Naive thymus-derived CD8-positive, alpha-beta T cell (primary cell): ENCODE measurements at places on chromosomes 16 and 17. TPM values are rescaled to one million over a fixed set of nuclear protein-coding genes. Genes with fewer than 3 reads are reported as not detected.

DNA sequence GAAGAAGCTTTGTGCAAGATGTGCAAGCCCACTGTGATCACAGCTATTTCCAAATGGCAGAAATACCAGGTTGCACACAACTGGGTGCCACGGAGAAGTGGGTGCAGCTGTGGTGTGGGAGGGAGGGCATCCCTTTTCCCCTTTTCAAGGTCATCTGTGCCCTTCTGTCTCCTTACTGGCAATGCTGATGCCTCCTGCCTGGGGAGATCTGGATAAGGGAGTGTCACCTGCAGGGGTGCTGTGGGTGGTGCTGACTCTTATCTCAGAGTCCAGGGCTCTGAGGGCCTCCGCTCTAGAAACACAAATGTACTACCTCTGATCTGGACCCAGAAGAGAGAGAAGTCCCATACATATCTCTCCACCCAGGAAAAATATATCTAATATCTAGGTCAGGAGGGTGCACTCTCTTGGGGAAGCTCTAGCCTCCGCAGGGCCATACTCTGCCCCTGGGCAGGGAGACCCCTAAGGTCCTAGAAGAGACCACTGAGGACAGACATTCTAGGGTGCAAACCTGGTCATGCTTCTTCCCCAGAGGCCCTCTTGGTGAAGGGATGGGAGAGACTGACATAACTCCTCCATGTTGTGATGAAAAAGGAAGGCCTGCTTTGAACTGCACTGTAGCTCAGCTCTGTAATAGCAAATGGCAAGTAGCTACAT, 18.5 kb downstream of the NPRL3 start:
- H3K27ac ChIP-seq, result no peak overlapping the region
- no peaks in the 10 kb centered on the region for H3K4me1 ChIP-seq
- DNase-seq, result no peak
- no peaks in the 10 kb centered on the region for H3K27me3 ChIP-seq

- H3K27me3 ChIP-seq, result no peaks in the 10 kb centered on the region
- DNase-seq, result no peak
- no peaks in the 10 kb centered on the region for H3K36me3 ChIP-seq
Observed at GRCh38 chr17:28327709-28328108, 7.6 kb downstream of the IFT20 start.

DNA sequence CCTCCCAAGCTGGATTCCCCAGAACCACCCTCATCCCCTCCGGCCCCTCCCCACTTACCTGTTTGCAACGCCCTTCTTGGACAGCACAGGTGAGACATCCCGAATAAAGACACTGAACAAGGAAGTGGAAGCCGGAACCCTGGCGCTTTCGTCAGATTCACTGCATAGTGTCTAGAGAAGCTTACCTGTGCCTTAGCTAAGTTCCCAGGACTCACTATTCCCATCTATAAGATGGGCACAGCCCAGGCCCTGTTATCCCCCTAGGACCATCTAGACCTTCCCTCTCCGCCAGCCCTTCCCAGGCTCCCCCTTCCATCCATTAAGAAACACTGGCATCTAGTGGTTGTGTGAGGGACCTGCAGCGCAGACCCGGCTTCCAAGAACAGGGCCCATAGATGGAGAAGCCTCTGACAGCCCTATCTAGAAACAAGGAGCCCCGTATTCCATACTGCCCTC, 26.9 kb upstream of the RPL38 start:
- peak; percentile 16 for DNase-seq
- peaks cover 14% of the 10 kb centered on the region for H3K27me3 ChIP-seq
- H3K27ac ChIP-seq, result no peak overlapping the region
- peaks cover 2% of the 10 kb centered on the region for H3K4me1 ChIP-seq

DNA sequence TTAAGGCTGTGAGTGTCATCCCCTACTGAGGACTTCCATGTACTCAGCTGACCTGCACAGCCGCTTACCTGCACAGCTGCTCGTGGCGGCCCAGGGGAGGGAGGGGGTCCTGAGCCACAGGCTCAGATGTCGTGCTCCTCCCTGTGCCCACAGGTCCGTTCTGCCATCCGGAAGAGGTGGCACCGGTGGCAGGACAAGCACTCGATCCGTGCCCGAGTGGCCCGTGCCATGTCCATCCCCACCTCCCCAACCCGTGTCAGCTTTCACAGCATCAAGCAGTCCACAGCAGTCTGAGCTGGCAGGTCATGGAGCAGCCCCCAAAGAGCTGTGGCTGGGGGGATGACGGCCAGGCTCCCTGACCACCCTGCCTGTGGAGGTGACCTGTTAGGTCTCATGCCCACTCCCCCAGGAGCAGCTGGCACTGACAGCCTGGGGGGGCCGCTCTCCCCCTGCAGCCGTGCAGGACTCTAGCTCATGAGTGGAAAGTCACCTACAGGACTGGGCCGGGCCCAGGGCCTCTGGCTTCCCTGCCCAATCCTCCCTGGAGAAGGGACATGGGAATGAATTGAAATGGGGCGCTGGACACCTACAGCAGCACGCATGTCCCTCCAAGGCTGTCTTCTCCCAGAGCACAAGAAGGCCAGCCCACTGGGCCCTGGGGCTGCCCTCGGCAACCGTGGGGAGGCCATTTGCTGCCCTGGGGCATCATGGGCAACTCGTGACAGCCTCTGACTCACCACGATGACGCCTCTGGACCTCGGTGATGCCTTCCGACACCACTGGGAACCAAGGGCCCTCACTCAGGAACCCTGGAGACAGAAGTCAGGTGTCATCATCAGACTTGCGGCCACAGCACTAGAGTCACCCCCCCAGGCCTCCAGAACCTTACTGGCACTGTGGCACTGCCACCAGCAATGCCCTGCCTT, 9.9 kb upstream of the SPPL2C start:
- H3K36me3 ChIP-seq, result no peaks in the 10 kb centered on the region
- no peak for DNase-seq
- no peak overlapping the region for H3K4me3 ChIP-seq
- H3K4me1 ChIP-seq, result no peaks in the 10 kb centered on the region
- H3K27ac ChIP-seq, result no peak overlapping the region

DNA sequence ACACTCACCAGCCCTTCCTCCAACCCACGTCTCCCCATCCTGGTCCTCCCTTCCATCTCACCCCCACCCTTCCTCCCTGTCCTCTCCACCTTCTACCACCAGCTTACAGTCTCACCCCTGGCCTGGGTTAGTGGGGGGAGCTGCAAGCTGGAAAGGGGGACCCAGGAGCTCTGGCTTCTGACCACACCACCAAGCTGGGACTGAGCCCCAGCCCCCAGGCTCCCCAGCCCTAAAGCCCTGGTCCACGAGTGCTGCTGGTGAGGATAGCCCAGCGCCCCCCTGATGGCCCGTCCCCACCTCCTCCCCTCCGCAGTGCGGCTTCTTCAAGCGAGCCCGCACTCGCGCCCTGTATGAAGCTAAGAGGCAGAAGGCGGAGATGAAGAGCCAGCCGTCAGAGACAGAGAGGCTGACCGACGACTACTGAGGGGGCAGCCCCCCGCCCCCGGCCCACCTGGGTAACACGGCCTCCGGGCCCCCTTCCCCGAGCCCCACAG, 7.2 kb upstream of the PDK2 start:
- no peak overlapping the region for H3K4me3 ChIP-seq
- H3K4me1 ChIP-seq, result no peaks in the 10 kb centered on the region
- no peak for DNase-seq
- H3K27ac ChIP-seq, result no peak overlapping the region
- H3K27me3 ChIP-seq, result peaks cover 2% of the 10 kb centered on the region
- no peaks in the 10 kb centered on the region for H3K36me3 ChIP-seq

DNA sequence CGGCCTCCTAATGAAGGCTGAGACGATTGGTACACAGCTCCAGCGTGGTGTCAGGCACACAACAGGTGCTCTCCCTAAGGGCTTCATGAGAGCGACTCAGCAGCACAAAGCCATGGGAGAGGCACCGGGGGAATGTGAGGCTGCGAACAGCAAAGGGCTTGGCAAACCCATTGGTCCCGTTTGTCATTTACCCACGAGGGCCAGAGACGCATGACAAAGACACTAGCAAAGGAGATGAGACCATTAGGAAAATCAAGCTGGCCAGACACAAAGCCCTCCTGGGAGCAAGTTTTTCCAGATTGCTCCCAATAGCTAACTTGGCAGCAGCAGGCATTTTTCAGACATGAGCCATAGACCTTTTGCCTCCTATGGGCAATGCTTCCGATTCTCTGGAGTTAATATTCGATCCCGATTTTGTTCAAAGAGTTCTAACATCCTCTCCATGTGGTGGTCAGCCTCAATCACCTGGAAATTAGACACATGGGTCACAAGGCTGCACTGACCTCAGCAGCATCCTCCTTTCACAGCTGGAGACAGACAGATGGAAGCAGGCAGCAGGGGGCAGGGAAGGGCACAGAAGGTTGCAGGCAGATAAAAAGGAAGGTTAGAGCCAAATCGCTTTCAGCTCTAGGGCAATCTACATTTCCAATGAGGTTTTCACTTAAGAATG, 38.2 kb downstream of the TK2 start:
- peaks cover 3% of the 10 kb centered on the region for H3K36me3 ChIP-seq
- no peak for DNase-seq
- no peak overlapping the region for H3K4me3 ChIP-seq

GRCh38 chr17:28433721-28434120, 27.7 kb upstream of the SLC46A1 start:
- H3K4me3 ChIP-seq, result no peak overlapping the region
- H3K4me1 ChIP-seq, result no peaks in the 10 kb centered on the region
- no peak overlapping the region for H3K27ac ChIP-seq

- DNase-seq, result no peak
- no peaks in the 10 kb centered on the region for H3K4me1 ChIP-seq
- H3K36me3 ChIP-seq, result no peaks in the 10 kb centered on the region
- H3K27me3 ChIP-seq, result peaks cover 5% of the 10 kb centered on the region
- no peak overlapping the region for H3K27ac ChIP-seq
- H3K4me3 ChIP-seq, result no peak overlapping the region
Observed at GRCh38 chr16:49061137-49061714, 220.4 kb downstream of the CBLN1 start.

- no peak for DNase-seq
- H3K36me3 ChIP-seq, result no peaks in the 10 kb centered on the region
- no peaks in the 10 kb centered on the region for H3K27me3 ChIP-seq
- no peak overlapping the region for H3K4me3 ChIP-seq
- H3K4me1 ChIP-seq, result peaks cover 4% of the 10 kb centered on the region
Observed at GRCh38 chr17:49552070-49552751, 23.5 kb upstream of the NXPH3 start.

The KRT28 gene
- not detected for total RNA-seq

The FAM171A2 gene
- total RNA-seq, result 1.3 TPM

DNA sequence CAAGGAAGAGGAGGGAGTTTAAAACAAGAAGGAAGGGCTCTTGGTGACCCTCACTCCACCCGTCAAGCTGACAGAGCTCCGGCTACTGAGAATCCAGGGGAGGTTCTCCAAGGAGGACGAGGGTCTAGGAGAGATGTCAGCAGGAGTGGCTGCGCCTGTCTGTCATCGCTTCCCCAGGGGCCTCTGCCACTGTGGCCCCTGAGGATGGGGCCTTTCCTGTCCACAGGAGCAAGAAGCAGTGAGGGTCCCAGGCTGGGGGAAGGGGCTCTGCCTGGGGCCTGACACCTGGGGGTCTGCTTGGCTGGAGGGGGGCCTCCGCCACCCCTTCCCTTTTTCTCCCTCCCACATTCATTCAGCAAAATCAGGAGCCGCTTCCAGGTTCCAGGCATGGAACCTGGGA, 66.5 kb upstream of the TNRC6C start:
- H3K4me1 ChIP-seq, result peaks cover 58% of the 10 kb centered on the region
- no peak for DNase-seq
- H3K27me3 ChIP-seq, result no peaks in the 10 kb centered on the region

DNA sequence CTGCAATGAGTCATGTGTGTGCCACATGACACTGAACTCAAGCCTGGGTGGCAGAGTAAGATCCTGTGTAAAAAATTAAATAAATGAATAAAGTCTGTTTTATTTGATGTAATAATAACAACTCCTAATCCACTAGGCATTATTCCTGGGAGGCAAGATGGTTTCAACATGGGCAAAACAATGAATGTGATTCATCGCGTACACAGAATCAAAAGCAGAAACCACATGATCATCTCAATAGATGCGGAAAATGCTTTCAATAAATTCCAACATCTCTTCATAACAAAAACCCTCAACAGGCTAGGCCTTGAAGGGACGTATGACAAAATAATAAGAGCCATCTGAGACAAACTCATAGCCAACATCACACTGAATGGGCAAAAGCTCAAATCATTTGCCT, 195.4 kb downstream of the CDH11 start:
- no peak overlapping the region for H3K27ac ChIP-seq
- no peak overlapping the region for H3K4me3 ChIP-seq
- H3K27me3 ChIP-seq, result no peaks in the 10 kb centered on the region

The ATP1B2 gene
- 0.96 TPM for total RNA-seq

GRCh38 chr17:16418685-16419068, 3.3 kb downstream of the TRPV2 start:
- peak overlapping the region; percentile 89 for H3K27ac ChIP-seq
- peaks cover 8% of the 10 kb centered on the region for H3K36me3 ChIP-seq
- DNase-seq, result no peak
- peak overlapping the region; percentile 72 for H3K4me3 ChIP-seq

DNA sequence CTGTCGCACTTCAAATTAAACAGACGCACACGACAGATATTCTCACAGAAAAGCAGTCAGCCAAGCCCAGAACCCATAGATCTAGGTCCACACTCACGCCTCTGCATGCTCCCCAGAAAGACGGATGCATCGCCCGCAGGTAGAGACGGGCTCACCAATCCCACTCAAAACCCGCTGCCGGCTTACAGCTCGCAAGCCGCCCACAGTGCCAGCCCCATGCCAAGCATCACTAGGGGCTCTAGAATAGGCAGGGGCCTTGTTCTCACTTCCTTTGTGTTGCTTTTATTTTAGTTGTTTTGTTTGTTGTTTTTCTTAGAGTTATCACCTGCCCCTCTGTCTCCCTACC, 336 bp upstream of the BMERB1 start:
- no peaks in the 10 kb centered on the region for H3K36me3 ChIP-seq
- H3K4me3 ChIP-seq, result peak overlapping the region; percentile 53
- DNase-seq, result no peak
- H3K4me1 ChIP-seq, result peaks cover 14% of the 10 kb centered on the region

DNA sequence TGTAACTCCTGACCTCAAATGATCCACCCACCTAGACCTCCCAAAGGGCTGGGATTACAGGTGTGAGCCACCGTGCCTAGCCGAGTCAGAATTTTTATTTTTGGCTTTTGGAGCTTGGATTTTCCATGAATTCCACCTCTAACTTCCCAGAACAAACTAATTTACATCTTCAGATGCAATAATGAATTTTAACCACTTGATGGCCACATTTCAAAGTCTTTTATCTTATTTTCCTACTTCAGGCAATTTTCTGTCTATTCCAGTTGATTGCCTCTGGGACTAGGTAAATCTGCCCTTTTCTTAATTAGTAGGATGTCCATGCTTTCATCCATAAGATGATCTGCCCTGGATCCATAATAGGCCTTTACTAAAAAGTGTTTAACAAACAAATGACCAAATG, 156.4 kb upstream of the ANKFN1 start:
- H3K36me3 ChIP-seq, result no peaks in the 10 kb centered on the region
- no peak overlapping the region for H3K4me3 ChIP-seq
- H3K4me1 ChIP-seq, result no peaks in the 10 kb centered on the region
- H3K27ac ChIP-seq, result no peak overlapping the region
- DNase-seq, result no peak

- no peak overlapping the region for H3K4me3 ChIP-seq
- no peak for DNase-seq
- H3K27ac ChIP-seq, result no peak overlapping the region
- no peaks in the 10 kb centered on the region for H3K36me3 ChIP-seq
- H3K4me1 ChIP-seq, result peaks cover 4% of the 10 kb centered on the region
- H3K27me3 ChIP-seq, result peaks cover 25% of the 10 kb centered on the region
Observed at GRCh38 chr16:73032541-73033270, 15.2 kb downstream of the ZFHX3 start.
